ENCODE measurements at places on chromosomes 12 and 14. TPM values are rescaled to one million over a fixed set of nuclear protein-coding genes. Genes with fewer than 3 reads are reported as not detected.

- no peak overlapping the region for H3K4me3 ChIP-seq
- no peaks in the 10 kb centered on the region for H3K36me3 ChIP-seq
- no peaks in the 10 kb centered on the region for H3K27me3 ChIP-seq
- H3K4me1 ChIP-seq, result no peaks in the 10 kb centered on the region
Measured at GRCh38 chr12:68080577-68080976, 79.0 kb downstream of the IFNG start.

DNA sequence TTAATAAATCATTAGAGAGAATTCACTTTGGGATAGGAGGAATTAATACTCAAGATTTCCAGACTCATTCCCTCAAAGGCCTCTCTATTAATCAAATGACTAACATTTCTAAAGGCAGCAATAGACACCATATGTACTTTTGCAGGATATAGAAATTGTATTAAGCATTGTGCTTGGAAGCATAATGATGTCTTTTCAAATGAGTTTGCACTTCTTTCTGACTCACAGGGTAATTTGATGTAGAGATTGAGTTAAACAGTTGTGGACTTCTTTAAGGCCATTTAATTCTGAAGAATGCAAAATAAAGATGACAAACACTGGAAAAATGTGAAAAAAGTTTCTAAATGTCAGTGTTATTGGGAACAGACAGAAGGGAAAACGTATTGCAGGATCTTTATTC is 63.4 kb upstream of the CSRP2 start:
- H3K27me3 ChIP-seq, result no peaks in the 10 kb centered on the region
- H3K36me3 ChIP-seq, result no peaks in the 10 kb centered on the region
- no peak overlapping the region for H3K27ac ChIP-seq
- H3K4me3 ChIP-seq, result no peak overlapping the region

- no peaks in the 10 kb centered on the region for H3K36me3 ChIP-seq
- H3K4me3 ChIP-seq, result peak overlapping the region; percentile 34
- no peaks in the 10 kb centered on the region for H3K27me3 ChIP-seq
- H3K4me1 ChIP-seq, result no peaks in the 10 kb centered on the region
- peak overlapping the region; percentile 76 for H3K27ac ChIP-seq
Measured at GRCh38 chr14:50560931-50561285, 963 bp downstream of the ATL1 start.

- H3K36me3 ChIP-seq, result no peaks in the 10 kb centered on the region
- no peaks in the 10 kb centered on the region for H3K4me1 ChIP-seq
- H3K27ac ChIP-seq, result no peak overlapping the region
- no peaks in the 10 kb centered on the region for H3K27me3 ChIP-seq
Measured at GRCh38 chr12:107101651-107102050, 8.3 kb upstream of the CRY1 start.

- H3K4me1 ChIP-seq, result peaks cover 12% of the 10 kb centered on the region
- H3K4me3 ChIP-seq, result no peak overlapping the region
- no peaks in the 10 kb centered on the region for H3K27me3 ChIP-seq
- H3K36me3 ChIP-seq, result no peaks in the 10 kb centered on the region
- H3K27ac ChIP-seq, result peak overlapping the region; percentile 5
- DNase-seq, result no peak
Measured at GRCh38 chr14:79543967-79544697, 667.2 kb downstream of the DIO2 start.

DNA sequence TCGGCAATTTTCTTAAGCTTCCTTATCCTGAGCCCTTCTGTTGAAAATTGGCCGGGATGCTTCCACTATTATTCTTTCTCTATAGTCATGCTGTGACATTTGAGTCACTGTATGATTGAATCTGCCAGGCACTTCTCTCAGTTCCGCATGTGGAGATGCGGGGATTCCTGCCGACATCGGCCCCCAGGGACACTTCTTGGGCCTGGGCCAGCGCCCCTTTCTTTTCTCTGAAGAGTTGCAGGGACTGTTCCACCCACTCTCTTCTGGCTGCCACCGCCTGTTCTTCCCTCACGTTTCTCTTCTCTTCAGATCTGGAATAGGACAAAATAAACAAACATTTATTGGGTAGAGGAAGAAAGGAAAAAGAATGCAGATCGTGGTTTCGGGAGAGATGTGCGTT is 310.1 kb downstream of the ETNK1 start:
- H3K27ac ChIP-seq, result no peak overlapping the region
- peak; percentile 69 for DNase-seq
- H3K27me3 ChIP-seq, result no peaks in the 10 kb centered on the region
- H3K4me3 ChIP-seq, result no peak overlapping the region
- H3K36me3 ChIP-seq, result no peaks in the 10 kb centered on the region
- no peaks in the 10 kb centered on the region for H3K4me1 ChIP-seq

DNA sequence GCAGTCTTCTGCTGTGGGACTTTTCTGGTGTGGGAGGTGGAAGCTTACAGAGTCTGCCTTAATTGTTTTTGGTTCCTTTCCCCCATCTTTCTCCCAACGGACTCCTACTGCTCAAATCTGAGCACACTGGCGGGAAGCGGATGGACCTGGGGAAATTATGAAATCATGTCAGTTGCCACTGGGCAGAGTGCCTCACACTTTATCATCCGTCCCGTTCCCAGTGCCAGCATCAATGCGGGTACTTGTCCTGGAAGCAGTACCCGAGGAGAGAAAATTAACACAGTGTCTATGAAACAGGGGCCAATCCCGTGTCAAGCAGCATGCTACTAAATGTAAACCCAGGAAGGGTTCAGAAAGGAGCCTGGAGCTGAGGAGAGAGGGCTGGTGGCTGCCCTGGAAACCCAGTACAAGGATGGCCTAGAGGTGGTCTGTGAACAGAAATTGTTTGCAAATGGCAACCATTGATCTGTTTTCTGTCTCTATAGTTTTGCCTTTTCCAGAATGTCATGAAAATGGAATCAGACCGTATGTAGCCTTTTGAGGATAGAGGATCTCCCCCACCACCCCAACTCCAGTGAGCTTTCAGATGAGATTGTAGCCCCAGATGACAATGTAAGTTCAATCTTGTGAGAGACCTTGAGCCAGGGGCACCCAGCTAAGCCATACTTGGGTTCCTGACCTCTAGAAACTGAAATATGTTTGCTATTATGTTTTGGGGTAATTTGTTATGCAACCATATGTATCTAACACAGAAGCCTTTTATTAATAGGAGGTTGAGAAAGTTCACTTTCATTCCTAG is 908 bp upstream of the CDKL1 start:
- peak overlapping the region; percentile 87 for H3K4me3 ChIP-seq
- H3K27me3 ChIP-seq, result no peaks in the 10 kb centered on the region
- no peaks in the 10 kb centered on the region for H3K36me3 ChIP-seq
- H3K27ac ChIP-seq, result no peak overlapping the region
- no peaks in the 10 kb centered on the region for H3K4me1 ChIP-seq

DNA sequence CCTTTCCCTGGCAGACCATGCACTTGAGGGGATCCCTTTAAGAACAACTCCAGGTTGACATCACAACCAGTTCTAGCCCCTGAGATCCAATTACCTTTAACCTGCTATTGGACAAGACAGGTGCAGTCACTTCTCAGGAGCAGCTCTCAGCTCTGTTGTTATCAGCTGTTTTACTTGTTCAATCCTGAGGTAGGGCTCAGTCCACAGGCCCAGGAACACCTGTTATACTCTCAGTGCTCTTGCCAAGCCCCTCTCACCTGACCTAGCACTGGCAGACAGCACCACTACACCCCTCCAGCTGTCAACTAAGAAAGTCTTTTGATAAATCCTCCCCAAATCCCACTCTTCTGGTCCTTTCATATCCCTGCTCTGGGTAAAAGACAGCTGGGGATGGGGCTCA is 163.9 kb upstream of the TMTC2 start:
- H3K36me3 ChIP-seq, result no peaks in the 10 kb centered on the region
- H3K4me1 ChIP-seq, result no peaks in the 10 kb centered on the region
- DNase-seq, result no peak
- no peak overlapping the region for H3K27ac ChIP-seq

DNA sequence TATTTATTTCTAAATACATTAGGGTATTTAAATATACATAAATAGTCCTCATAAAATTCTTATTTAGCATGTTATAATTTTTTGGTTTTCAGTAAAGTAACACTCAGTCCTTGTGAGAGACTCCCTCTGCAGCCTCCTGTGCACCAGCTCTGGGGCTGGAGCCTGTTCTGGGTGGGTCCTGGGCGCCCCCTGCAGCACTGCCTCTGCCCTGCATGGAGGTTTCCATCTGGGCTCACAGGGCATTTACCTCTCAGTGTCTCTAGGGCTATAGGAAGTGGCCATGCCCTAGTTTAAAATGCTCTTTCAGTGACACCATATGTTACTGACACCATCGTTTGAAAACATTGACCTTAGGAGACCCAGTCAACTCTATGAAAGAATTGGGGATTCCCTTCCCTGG is 1155.2 kb downstream of the TMEM121 start:
- DNase-seq, result no peak
- no peaks in the 10 kb centered on the region for H3K27me3 ChIP-seq
- no peaks in the 10 kb centered on the region for H3K36me3 ChIP-seq
- H3K4me3 ChIP-seq, result no peak overlapping the region
- no peak overlapping the region for H3K27ac ChIP-seq

DNA sequence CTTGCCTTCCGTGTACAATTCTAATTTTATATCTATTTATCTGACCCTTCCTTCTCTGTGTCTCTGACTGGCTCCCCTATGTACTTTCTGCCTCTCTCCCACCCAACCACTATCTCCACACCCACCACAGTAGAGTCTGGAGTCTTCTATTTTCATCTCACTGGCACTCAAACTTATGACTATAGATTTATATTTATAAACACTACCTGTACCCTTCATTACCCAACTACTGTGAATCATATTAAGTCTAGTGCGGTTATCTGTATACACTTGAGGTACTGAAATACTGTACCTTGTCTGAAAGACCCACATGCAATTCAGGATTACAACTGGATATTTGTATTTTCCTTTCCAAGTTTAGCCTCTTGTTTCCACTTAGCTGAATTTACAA is 36.1 kb downstream of the ATP2B1 start:
- no peaks in the 10 kb centered on the region for H3K36me3 ChIP-seq
- H3K27me3 ChIP-seq, result no peaks in the 10 kb centered on the region
- H3K27ac ChIP-seq, result no peak overlapping the region
- DNase-seq, result no peak
- H3K4me1 ChIP-seq, result no peaks in the 10 kb centered on the region

DNA sequence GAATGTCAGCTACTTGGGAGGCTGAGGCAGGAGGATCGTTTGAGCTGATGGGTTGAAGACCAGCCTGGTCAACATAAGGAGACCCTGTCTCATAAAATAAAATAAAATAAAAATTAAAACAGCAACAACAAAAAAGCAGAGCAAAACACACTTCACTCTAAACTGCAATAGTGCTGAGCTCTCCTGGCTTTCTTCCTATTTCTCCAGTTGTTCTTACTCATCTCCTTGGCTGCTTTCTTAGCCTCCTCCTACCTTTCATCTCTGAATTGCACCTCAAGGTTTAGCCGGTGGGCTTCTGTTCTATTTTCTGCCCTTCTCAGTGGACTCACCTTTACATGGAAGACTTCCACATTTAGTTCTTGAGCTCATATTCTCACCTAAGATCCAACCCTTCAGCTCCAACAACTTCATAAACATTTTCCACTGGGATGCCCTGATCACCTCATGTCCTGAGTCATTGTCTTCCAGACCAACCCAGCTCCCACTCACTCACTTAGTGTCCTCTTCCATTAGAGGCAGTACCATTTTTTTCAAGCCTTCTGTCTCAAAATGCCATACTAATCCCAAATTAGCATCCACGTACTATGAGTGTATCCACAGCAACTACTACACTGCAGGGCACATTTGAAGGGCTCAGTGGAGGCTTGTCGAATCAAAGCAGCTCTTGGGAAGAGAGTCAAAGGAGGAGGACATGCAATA is 41.2 kb upstream of the TMED10 start:
- no peak overlapping the region for H3K27ac ChIP-seq
- no peaks in the 10 kb centered on the region for H3K36me3 ChIP-seq
- no peaks in the 10 kb centered on the region for H3K27me3 ChIP-seq
- no peak for DNase-seq

DNA sequence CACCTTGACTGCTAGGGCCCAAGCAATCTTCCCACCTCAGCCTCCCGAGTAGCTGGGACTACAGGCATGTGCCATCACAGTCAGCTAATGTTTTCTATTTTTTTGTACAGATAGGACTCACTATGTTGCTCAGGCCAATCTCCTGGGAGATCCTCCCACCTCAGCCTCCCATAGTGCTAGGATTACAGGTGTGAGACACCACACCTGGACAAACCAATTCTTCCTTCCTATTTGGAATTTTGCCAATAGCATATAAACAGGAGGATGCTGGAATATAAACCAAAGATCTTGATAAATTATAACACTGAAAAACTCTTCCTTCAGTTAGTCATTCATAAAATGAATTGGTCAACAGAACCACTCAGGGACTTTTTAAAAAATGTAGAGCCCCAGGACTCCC is 8.4 kb downstream of the ACIN1 start:
- H3K4me3 ChIP-seq, result no peak overlapping the region
- no peaks in the 10 kb centered on the region for H3K27me3 ChIP-seq
- H3K27ac ChIP-seq, result no peak overlapping the region
- no peaks in the 10 kb centered on the region for H3K4me1 ChIP-seq
- H3K36me3 ChIP-seq, result no peaks in the 10 kb centered on the region

- no peaks in the 10 kb centered on the region for H3K4me1 ChIP-seq
- no peak overlapping the region for H3K27ac ChIP-seq
- no peaks in the 10 kb centered on the region for H3K36me3 ChIP-seq
- no peak overlapping the region for H3K4me3 ChIP-seq
- H3K27me3 ChIP-seq, result no peaks in the 10 kb centered on the region
Measured at GRCh38 chr12:28269851-28270250, 79.6 kb downstream of the CCDC91 start.

GRCh38 chr12:121114019-121114639 is 18.5 kb upstream of the P2RX7 start:
- no peak overlapping the region for H3K4me3 ChIP-seq
- H3K27ac ChIP-seq, result no peak overlapping the region
- H3K27me3 ChIP-seq, result no peaks in the 10 kb centered on the region

DNA sequence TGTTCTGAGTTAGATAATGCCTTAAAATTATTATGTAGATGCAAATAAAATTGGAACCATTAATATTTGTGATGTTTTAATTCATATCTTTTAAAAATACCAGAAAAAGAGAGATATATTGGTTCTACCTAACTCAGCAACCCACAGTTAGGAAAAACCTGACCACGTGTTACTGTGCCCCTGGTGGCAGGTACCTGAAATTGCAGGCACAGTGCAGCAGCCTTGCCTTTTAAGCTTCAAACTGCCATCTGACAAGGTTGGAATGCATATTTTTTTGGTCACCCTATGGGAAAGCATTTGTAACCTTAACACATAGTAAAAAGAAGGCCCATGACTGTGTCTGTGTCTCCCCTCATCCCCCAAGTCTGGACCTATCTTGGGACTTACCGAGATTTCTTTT is 109.4 kb upstream of the NOS1 start:
- no peaks in the 10 kb centered on the region for H3K27me3 ChIP-seq
- H3K27ac ChIP-seq, result no peak overlapping the region
- no peaks in the 10 kb centered on the region for H3K36me3 ChIP-seq
- no peaks in the 10 kb centered on the region for H3K4me1 ChIP-seq

GRCh38 chr14:92993302-92993701 is 70.4 kb downstream of the CHGA start:
- no peaks in the 10 kb centered on the region for H3K27me3 ChIP-seq
- H3K4me1 ChIP-seq, result no peaks in the 10 kb centered on the region
- no peak for DNase-seq
- no peak overlapping the region for H3K4me3 ChIP-seq
- no peak overlapping the region for H3K27ac ChIP-seq

The TRIM9 gene
- total RNA-seq, result 1.3 TPM

The NPFF gene
- not detected for total RNA-seq

The TAS2R9 gene
- not detected for total RNA-seq

The ACADS gene
- 15.6 TPM for total RNA-seq

The RNASE4 gene
- total RNA-seq, result 71.8 TPM

The PLEKHA5 gene
- 56.0 TPM for total RNA-seq

The BATF gene
- total RNA-seq, result 2.6 TPM

The PLEK2 gene
- 1.9 TPM for total RNA-seq

The CCT2 gene
- 130 TPM for total RNA-seq

The AICDA gene
- 0.39 TPM for total RNA-seq
